Kasumi-1 (cell line): ENCODE measurements at places on chromosomes 3 and 15.

GRCh38 chr15:39232512-39232911 is 348.4 kb upstream of the THBS1 start:
- no peak for DNase-seq

DNA sequence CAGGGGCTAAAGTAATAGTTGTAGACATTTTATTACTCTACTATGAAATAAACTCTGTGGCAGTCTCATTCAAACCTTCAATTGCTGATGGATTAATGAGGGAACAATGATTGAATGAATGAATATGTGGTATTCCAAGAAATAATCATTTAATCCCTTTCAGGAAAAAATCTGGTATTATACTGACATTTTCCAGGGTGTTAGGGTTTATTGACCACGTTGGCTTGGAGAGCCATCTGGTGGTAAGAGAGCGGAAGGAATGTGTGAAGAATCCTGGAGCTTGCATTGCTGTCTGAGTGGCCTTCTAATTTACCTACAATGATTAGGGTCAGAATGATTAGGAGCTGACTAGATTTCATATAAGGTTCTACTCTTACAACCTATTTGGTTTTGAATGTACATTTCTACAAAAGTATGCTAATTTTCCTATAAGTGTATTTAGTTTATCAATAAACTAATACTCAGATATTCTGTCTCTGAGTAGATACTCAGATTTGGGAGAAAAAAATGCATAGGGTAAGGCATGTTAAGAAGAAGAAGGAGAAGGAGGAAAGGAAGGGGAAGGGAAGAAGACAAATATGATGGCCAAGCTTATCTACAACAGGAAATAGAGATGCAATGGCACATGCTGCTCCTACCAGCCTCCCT is 249.9 kb downstream of the ROBO1 start:
- peak; percentile 55 for DNase-seq

GRCh38 chr15:93829115-93829870 is 402.1 kb upstream of the MCTP2 start:
- no peak for DNase-seq

DNA sequence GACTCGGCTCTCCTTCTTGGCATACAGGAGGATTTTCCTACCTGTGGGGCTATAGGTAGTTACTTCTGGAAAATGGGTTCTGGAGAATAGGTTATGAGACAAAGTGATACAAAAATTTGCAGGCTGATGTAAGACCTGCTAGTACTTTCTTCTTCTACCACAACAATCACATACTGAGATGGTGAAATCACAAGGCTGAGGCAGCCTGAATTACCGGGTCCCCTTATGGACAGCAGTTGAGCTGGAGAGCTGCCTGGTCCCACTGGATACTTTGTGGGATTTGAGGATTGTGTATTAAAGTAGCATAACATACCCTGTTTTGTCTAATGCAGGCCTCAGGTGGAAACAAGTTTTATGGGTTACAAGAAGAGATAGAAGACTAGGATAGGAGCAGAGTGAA is 86.5 kb upstream of the FAM98B start:
- DNase-seq: no peak

- no peak for DNase-seq
Measured at GRCh38 chr15:90037961-90038631, 37.0 kb downstream of the ZNF710 start.

DNA sequence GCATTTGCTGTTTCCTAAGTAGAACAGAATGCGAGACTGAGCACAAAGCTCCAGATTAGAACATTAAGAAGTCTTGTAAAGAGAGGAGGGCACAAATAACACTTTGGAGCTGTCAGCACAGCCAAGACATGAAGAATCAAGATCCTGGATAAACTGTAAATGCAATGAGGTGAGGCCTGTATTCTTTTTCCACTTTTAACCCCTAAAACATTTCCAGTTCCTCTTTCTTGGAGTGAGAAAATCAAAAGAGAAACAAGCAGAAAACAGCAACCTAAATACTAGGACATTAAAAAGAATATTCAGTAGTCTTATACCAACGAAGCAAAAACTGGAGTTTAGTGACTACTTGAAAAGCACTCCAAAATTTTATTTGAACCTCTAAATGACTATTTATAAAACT is 204.3 kb downstream of the ZBTB20 start:
- DNase-seq: no peak

DNA sequence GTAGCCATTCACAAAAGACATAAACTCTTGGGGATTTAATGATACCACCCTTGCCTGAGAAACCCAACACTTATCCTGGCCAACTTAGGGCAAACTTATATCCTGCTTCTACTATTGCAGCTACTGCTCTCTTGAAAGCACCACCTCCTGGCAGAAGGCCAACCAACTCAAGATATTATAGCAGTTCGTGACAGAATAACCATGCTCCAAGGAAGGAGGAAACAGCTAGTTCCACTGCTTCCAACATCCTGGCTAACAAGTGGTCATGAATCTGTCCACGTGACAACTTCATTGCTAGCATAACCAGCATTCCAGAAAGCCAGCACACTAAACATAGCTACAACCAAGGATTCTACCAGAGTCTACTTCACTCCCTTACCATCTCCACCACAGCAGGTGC is 1037.5 kb downstream of the TBL1XR1 start:
- DNase-seq: no peak

DNA sequence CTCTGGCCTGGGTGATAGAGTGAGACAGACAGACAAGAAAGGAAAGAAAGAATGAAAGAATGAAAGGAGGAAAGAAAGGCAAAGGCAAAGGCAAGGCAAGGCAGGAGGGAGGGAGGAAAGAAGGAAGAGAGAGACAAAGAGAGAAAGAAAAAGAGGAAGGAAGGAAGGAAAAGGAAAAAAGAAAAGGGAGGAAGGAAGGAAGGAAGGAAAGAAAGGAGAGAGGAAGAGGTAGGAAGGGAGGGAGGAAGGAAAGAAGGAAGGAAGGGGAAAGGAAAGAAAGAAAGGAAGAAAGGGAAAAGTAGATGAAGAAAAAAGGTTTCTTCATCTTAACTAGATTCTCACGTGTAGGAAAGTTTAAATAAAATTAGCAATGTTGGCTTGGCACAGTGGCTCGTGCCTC is 142.2 kb downstream of the GREM1 start:
- DNase-seq: no peak
